ENCODE measurements at places on chromosomes 11 and 22.

DNA sequence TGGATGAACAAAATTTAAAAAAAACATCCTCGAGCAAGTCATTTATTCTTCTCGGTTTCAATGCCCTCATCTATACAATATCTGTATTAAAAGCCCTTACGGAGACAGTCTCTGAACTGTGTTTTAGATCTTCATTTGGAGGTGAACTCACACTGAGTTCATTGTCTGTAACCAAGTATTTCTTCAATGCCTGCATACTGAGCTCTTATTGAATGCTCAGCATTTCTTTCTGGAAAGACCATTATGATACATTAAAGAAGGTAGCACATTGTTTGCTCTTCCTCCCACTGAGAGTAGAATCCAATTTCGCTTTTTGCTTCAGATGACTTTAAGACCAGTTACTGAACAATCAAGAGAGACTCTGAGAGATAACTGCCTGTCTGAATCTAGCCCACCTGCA lies 1.7 kb upstream of the ANO3 start:
- no peak for DNase-seq

- DNase-seq, result no peak
Observed at GRCh38 chr22:36585841-36586240, 56.9 kb upstream of the EIF3D start.

DNA sequence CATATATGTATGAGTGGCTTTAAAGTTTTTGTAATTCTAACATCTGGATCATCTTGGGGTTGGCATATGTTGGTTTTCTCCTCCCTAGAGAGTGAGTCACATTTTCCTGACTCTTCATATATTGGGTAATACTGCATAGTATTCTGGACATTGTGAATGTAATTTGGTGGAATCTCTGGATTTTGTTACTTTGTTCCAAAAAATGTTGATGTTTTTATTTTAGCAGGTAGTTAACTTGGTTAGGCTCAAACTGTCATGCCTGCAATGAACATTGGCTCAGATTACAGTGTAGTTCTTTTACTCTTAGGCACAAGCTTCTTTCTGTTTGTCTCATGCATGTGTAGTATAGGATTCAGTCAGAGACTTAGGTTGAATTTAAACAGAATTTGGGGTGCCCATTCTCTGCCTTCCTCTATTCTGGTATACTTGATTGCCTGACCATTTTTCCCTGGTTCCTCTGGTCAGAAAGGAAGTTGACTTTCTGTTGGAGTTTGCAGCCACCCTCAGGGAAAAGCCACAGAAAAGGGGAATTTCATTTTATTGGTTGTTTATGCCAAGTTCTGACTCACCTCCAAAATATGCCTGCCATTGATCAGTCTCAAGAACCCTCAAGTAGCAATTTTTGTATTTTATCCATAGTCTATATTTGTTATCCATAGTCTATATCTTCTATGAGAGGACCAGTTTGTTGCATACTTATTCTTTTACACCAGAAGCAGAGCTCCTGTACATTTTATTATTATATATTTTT lies 151.7 kb downstream of the UVRAG start:
- no peak for DNase-seq

DNA sequence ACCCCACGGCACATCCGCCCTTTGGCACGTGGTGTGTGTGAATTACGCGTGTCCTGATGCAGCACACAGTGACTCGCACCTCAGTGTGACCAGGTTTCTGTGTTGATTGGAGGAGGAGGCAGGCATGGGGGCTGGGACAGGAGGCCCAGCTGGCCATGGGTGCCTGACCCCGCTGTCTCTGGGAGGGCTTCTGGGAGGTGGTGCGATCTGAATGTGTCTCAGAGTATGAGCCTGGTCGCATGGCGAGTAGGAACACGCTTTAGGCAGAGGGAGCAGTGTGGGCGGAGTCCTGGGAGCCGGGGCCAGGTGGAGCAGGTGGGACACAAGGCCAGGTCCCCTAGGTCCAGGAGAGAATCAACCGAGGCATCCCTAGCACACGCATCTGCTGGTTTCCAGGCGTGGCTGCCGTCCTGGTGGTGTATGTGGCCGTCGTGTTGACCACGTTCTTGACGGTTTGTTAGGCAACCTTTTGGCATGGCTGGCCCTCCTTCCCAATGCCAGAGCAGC lies 5.7 kb downstream of the GRAMD4 start:
- DNase-seq, result no peak

DNA sequence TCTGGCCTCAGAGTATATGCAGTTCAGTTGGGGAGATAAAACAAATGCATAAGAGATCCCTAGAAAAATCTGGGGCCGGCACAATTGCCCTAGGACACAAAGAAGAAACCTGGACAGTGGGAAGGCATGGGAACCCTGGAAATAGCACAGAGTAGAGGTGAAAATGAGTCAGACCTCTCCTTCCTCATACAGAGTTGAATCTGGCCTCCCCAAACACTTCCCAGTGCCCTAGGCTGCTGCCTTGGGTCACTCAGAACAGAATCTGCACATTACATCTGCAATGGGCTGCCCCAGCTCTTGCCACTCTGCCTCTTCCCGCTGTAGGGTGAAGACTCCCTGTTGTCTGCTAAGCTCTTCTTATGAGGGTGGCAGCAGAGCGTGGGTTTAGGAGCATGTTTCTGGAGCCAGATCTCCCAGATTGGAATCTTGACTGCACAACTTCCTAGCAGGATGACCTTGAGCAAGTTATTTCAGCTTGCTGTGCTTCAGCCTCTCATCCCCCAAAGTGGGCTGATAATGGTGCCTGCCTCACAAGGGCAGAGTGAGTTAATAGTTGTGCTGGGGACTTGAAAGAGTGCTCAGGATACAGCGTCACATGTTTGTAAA lies 47.1 kb upstream of the NECTIN1 start:
- DNase-seq, result no peak

DNA sequence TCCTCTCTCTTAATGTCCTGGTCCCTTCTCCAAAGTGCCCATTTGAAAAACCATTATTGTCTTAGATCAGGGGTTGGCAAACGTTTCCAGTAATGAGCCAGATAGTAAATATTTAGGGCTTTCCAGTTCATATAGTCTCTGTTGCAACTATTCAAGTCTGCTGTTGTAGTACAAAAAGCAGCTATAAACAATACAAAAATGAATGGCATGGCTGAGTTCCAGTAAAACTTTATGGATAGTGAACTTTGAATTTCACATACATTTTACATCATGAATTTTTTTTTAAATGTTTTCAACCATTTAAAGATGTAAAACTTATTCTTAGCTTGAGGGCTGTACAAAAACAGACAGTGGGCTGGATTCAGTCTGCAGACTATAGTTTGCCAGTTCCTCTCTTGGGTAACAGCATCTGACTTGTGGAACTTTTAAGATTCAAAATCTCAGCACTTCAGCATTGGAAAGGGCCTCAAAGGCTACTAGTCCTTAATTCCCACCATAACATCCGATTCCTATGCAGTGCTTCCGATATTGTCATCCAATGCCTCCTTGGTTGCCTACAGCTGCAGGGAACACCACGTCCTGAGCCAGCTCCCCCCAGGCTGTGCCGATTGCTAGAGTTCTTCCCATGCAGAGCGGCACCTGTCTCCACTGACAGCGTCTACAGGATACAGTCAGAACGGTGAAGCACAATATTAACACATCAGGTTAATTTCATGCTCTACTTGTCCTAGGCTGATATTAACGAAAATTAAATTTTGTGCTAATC lies 65.6 kb upstream of the E2F8 start:
- DNase-seq, result no peak

- no peak for DNase-seq
Observed at GRCh38 chr11:2120359-2121100, 18.7 kb downstream of the IGF2 start.

GRCh38 chr11:65353900-65354264 lies 669 bp upstream of the TIGD3 start:
- no peak for DNase-seq

- DNase-seq, result no peak
Observed at GRCh38 chr11:29336727-29337575, 679.9 kb downstream of the KCNA4 start.

GRCh38 chr11:37727371-37727770 lies 1129.3 kb upstream of the RAG2 start:
- DNase-seq, result no peak

GRCh38 chr22:42296381-42296853 lies 26.0 kb upstream of the TCF20 start:
- no peak for DNase-seq

DNA sequence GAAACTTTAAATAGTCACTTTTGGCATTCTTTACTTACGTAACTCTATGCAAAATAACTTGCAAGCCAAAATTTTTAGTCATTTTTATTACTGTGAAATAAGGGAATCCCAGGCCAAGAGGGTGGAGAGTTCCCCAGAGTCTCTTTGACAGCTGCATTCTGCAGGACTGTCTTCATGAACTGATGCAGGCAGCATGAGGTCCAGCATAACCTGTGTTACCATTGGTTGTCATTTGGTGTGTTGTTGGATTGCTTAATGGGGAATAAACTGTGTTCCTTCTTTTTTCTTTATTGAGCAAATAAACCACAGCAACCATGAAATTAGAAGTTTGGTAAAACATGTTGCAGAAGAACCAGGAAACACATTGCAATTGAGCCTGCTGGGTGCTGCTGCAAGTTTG lies 24.6 kb downstream of the MMP27 start:
- DNase-seq, result no peak

- no peak for DNase-seq
Observed at GRCh38 chr11:33324302-33324985, 67.3 kb downstream of the HIPK3 start.

DNA sequence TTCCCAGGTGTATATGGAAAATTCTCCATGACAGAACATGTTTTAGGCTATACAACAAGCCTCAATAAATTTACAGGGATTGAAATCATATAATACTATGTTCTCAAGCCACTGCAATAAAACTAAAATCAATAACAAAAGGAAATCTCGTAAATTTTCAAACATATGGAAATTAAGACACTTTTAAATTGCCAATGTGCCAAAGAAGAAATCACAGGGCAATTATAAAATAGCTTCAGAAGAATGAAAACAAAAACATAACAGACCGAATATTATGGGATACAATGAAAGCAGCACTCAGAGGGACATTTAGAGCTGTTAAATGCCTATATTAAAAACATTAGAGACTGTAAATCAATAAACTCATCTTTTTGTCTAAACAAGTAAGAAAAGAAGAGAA lies 555.7 kb upstream of the B3GAT1 start:
- DNase-seq, result no peak

GRCh38 chr22:41094041-41094593 lies 1.7 kb downstream of the EP300 start:
- DNase-seq, result no peak

DNA sequence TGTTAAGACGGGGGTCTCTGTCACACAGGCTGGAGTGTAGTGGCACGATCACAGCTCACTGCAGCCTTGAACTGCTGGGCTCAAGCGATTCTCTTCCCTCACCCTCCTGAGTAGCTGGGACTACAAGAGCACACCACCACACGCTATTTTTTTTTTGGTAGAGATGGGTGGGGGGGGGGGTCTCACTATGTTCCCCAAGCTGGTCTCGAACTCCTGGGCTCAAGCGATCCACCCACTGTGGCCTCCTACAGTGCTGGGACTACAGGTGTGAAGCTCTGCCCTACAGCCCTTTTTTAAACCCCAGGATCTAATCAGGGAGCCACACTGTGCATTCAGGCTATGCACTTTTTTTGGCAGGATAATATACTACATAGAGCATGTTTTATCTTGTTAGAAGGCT lies 1.4 kb upstream of the DHCR7 start:
- DNase-seq, result no peak

Data from stimulated activated CD4-positive, alpha-beta T cell treated with anti-CD3 and anti-CD28 coated beads, Interleukin-2, amount 100 ng/mL, for 48 hours (primary cell).